Articular chondrocyte of knee joint (primary cell): ENCODE measurements at places on chromosomes 2 and 18. TPM values are rescaled to one million over a fixed set of nuclear protein-coding genes. Genes with fewer than 3 reads are reported as not detected.

The UPP2 gene
- total RNA-seq: 0.11 and 0.13 TPM in 2 replicates

The FBXO36 gene
- 6.5 and 6.8 TPM in 2 replicates for total RNA-seq

The FOXD4L1 gene
- 0.11 and 0.26 TPM in 2 replicates for total RNA-seq

The KIAA2012 gene
- under 0.01 TPM in 1 of 2 replicates, not detected in the other for total RNA-seq

The DTYMK gene
- 18.3 and 21.0 TPM in 2 replicates for total RNA-seq

The AMER3 gene
- total RNA-seq: not detected in 2 replicates

The SRBD1 gene
- 25.1 and 33.3 TPM in 2 replicates for total RNA-seq

The MYO7B gene
- total RNA-seq: 0.11 and 0.13 TPM in 2 replicates

The ALPI gene
- not detected in 2 replicates for total RNA-seq

The RIT2 gene
- not detected in 2 replicates for total RNA-seq

The MYCN gene
- not detected in 2 replicates for total RNA-seq

The NCKAP5 gene
- total RNA-seq: 0.13 and 0.22 TPM in 2 replicates

The LRPPRC gene
- 65.9 and 67.2 TPM in 2 replicates for total RNA-seq
